Stimulated activated naive CD8-positive, alpha-beta T cell treated with anti-CD3 and anti-CD28 coated beads, Interleukin-15, amount 100 ng/mL, for 72 hours (primary cell): ENCODE measurements at places on chromosomes 12 and 14.

DNA sequence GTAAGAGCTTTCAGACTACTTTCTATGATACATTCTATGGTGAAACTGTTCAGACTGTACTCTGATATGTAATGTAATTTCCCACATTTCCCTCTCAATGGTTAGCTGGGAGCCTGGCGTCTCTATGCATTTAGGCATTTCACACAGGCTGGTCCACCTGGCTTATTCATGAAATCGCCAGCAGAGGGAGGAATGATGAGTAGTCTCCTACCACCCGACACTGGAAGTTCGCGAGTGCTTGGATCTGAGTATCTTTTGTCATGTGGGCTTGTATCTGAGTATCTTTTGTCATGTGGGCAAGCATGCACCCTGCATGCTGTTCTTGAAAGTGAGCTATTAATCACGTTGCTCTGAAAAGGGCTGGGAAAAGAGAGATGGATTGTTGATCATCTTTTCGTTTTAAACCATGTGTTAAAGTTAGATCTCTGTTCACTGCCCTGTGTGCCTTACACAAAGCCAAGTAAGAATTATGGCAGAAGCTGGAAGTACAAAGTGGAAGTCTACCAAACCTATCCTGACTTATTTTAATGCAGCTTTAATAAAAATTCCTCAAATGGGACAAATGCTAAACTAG, 235.0 kb downstream of the ATP23 start:
- no peak for DNase-seq

- no peak for DNase-seq
These were observed 369.0 kb upstream of the FAR2 start for GRCh38 chr12:28780096-28780495.

GRCh38 chr14:23076785-23077408, 18.0 kb downstream of the ACIN1 start:
- no peak for DNase-seq

DNA sequence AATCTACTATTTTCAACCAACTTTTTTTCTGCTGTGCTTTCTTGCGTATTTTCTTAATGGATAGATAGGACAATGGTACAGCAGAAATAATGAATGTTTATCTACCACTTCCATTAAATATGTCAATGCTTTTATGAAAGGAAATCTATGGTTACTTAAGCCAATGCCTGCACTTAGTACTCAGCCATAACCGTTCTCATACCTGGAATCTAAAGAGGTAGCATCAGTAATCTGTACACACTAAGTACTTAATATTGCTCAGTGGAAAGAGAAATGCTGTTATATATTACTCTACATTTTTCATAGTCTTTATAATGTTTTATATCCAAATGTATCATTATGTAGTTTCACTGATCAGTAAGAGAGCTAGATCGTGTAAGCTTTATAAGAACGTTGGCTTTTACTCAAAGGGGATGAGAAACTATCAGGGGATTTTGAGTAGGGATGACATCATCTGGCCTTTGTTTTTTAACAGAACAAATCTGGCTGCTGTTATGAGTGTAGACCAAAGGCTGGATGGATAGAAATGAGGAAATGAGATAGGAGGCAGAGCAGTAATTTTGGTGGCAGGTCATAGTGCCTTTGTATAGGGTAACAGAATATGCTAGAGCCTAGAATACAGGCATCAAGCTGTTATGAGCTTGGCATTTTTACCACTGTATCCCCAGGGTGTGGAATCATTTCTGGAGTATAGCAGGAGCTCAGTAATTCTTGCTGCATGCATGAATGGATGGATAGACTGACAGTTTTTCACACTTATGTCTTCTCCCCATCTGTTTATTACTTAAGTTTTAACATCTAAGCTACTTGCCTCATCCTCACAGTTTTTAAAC, 34.0 kb downstream of the ALG10B start:
- DNase-seq = no peak

DNA sequence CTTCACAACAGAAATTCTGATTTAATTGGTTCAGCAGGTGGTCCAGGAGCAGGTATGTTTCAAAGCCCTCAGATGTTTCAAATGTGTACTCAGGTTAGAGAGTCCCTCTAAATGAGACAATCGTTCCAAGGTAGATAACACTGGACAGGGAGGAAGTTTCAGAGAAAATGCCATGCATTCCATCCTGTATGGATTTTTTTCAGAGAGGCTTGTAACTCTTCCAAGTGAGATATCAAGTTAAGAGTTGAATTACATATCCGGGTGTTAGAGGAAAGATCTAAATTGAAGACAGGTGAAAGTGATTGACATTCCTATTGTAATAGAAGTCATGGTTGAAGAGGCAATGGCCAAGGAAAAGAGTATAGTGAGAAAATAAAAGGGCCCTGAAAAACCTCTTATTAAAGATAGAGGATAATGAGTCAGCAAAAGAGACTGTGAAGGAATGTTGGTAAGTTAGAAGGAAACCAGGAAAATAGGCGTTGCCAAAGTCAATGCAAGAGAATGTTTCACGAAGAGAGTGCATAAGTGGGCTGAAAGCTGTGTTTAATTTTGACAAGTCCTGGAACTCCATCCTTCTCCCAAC, 105.8 kb downstream of the BMP4 start:
- DNase-seq = no peak

- no peak for DNase-seq
These were observed 54.9 kb upstream of the HIF1A start for GRCh38 chr14:61640158-61641136.

GRCh38 chr14:61403411-61403810, 82.0 kb downstream of the PRKCH start:
- DNase-seq = peak; percentile 24

DNA sequence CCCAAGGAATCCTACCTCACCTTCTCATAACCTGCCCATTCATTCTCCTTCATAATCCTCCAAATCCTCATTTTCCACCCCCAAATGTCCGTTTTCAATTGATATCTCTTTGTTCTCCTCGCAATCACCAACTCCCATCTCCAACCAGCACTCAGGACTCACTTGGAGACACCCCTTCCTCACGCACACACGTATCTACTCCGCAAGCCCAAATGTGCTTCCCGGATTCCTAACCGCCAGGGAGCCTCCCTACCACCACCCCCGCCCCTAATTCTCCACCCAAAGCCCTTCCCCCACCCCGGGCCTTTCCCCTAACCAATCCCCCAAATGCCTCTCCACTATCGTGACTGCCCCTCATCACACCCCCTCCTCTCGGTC, 304 bp downstream of the KCTD10 start:
- no peak for DNase-seq

DNA sequence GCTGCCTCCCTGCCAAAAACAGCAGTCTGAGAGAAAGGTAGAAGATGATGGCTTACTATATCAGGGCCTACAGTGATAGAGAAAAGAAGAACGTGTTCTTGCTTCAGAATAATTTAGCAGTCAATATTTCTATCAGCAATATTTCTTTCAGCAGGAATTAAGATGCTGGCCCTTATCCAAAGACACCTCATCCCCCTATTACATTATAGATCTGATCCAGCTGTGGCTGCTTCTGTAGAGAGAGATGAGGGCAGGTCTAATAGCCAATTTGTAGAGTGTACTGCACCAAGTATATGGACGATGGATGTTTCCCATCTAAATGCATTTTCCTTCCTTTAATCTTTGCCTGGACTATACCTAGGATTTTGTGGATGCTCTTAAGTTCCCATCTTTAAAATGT, 451.7 kb downstream of the NPAS3 start:
- DNase-seq = no peak

GRCh38 chr12:90366286-90366685, 588.7 kb downstream of the CCER1 start:
- DNase-seq = no peak
